ENCODE measurements at places on chromosomes 3 and 15. TPM values are rescaled to one million over a fixed set of nuclear protein-coding genes. Genes with fewer than 3 reads are reported as not detected.

HRH1 gene
- total RNA-seq = 10.2 TPM

HRG gene
- total RNA-seq = not detected

CFAP161 gene
- not detected for total RNA-seq

STRIT1 gene
- total RNA-seq = not detected

CYP11A1 gene
- total RNA-seq = not detected

SST gene
- total RNA-seq = not detected

NAA50 gene
- 173 TPM for total RNA-seq

HESX1 gene
- total RNA-seq = not detected

CDCP1 gene
- 11.5 TPM for total RNA-seq

CMTM7 gene
- total RNA-seq = 37.8 TPM

FAM3D gene
- not detected for total RNA-seq

CCDC191 gene
- 1.7 TPM for total RNA-seq

SMC4 gene
- 65.6 TPM for total RNA-seq

AHSG gene
- not detected for total RNA-seq

CPOX gene
- total RNA-seq = 14.8 TPM

CHRNA3 gene
- 0.35 TPM for total RNA-seq

CSTA gene
- total RNA-seq = 1.9 TPM

RHOV gene
- 4.7 TPM for total RNA-seq

TTC23 gene
- 9.4 TPM for total RNA-seq

SCG5 gene
- total RNA-seq = 2.5 TPM

CLDN18 gene
- not detected for total RNA-seq
